DMS153 (cell line): ENCODE measurements at places on chromosomes 3 and 15.

GRCh38 chr3:39144748-39145380 is 8.5 kb downstream of the CSRNP1 start:
- no peak for DNase-seq

GRCh38 chr3:31968927-31969418 is 12.1 kb downstream of the OSBPL10 start:
- DNase-seq = no peak

DNA sequence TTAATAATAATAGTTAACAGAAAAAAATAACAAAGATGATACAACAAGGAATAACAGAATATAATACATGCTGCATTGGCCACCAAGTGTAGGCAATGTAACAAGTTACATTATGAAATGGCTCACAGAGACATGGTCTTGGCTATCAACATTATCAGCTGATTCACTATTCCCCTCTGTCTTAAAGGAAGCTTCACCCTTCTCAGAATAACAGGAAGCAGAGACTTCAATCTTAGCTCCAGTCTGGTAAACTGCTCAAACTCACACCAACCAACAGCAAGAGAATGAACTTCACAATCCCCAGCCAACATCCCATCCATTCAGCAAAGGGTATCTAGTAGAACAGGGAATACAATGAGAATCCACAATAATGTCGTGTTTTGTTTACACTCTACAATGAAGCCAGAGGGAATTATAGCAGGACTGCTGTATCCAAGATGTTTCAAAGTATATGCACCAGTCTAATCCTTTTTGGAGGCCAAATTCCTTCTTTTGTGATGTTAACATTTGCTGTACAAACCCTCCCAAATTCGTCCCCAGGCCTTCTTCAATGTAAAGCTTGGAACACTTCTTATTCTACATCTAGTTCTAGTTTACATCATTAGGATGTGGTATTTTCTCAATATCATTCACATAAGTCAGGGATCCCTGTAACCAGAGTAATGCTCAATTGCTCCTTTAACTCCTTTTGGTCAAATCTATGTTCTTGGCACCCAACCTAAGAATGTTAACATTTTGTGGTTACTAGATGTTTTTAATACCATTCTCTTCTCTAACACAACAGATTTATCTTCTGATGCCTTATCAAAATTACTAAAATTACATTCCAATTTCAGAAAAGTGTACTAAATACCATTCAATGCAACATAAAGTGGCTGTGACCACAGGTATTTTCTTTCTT is 52.4 kb upstream of the CMSS1 start:
- DNase-seq = no peak

DNA sequence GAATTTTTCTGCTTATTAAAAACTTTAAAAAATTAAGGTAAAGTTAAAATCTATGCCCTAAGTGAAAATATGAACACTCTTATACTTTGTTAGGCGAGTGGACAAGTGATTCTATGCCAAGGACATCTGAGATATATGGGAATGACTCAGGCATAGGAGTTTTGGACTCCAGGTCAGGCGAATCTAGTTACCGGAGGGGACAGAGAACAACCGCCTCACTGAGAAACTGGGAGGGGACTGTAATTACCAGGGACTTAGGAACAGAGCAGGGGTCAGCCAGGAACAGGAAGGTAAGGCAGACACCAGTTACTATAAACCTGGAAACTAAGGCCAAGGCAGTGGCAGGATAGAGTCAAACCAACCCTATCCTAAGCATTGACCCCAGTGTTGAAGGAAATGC is 16.8 kb upstream of the ATP1B3 start:
- no peak for DNase-seq

- no peak for DNase-seq
Observed at GRCh38 chr3:33901862-33902563, 103.6 kb downstream of the PDCD6IP start.

- DNase-seq = no peak
Observed at GRCh38 chr15:59350421-59350732, 22.3 kb downstream of the MYO1E start.

DNA sequence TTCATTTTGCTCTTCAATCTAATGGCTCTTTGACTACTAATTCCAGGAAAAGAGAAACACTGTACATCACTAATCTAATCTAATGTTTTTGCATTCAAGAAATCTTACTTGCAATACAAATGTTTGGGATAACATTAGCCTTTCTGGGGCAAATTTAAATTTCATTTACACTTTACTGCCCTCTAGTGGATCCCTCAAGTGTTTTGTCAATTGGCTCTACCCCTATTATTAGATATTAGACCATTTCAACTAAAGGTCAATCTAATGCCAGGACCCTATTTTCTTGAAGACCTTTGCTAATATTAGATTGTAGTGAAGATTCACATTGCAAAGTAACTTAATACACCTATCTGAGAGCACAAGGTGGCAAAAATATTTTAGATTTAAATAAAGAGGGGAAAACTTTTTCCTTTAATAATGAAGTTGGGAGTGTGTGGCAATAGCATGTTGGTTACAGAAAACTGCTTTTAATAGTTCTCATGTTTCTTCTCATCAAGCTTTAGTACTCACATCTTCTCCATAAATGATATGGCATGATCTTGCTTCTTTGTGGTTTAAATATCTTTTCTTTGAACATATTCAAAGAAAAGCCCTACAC is 5.0 kb downstream of the C2CD4A start:
- DNase-seq = no peak

DNA sequence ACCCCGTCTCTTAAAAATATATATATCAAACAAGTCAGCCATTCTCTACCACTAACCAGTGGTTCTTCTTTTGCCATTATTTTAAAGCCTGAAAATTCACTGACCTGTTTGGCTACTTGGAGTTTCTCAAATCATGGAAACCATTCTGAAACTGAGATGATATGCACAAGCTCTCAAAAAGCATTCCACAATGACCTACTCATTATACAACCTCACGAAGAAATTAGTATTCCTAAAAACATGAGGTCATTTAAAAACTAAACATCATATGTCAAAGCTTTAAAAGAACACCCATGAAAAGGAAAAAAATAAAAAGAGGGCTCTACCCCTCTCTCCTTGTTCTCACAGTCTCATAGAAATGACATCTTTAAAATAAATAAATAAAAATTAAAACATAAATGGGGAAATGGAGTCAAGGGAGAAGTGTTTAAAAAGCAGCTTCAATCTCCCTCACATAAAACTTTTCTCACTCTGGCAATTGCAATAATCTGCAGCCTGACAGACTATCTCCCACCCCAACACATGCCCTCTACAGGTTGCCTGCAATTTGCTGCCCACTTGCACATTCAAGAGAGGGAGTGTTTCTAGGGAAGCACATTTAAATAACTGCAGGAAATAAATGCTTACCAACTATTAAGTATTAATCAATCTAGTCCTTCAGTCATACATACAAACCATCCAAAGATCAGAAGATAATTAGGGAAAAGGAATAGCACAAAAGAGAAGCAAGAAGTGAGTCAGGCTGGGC is 73.3 kb downstream of the TRANK1 start:
- no peak for DNase-seq

DNA sequence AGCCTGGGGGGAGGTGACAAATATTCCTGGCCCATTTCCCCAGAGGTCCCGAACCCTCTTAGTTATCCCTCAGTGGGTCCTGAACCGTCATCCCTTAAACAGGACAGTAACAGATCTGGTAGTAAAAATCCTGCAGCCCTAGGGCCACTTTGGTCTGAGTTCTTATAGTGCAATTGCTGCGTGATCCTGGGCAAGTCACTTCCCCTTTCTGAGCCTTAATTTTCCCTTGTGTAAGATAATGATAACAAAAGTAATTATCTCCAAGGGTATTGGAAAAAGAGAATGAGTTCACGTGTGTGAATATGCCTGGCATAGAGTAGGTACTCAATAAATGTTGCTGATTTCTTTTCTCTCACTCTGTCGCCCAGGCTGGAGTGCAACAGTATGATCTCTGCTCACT is 2.9 kb upstream of the JAGN1 start:
- no peak for DNase-seq

GRCh38 chr15:68795298-68795848 is 25.3 kb downstream of the ANP32A start:
- no peak for DNase-seq

GRCh38 chr3:189863031-189863430 is 231.8 kb downstream of the TP63 start:
- no peak for DNase-seq

DNA sequence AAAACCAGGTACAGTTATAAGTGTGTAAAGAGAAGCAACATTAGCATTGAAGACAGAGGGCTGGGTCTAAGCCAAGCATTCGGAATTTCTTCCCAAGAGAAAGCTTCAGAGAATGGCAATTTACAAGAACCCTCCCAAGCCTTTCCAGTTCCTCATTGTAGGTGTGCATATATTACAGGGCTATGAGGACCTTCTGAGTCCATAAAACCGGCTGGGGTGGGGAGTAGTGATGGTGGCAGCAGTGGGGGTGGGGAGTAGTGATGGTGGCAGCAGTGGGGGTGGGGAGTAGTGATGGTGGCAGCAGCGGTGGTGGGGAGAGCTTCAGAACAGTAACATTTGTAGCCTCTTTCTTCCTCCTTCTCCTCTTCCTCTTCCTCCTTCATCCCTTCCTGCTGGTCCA is 368.7 kb upstream of the UMPS start:
- no peak for DNase-seq

- DNase-seq = no peak
Observed at GRCh38 chr3:124986192-124987143, 51.9 kb upstream of the MUC13 start.

GRCh38 chr3:50657816-50658215 is 16.9 kb upstream of the DOCK3 start:
- DNase-seq = no peak

- DNase-seq = no peak
Observed at GRCh38 chr3:196365736-196366135, 27.5 kb upstream of the TM4SF19 start.

- DNase-seq = no peak
Observed at GRCh38 chr3:158347966-158348365, 223.0 kb upstream of the MLF1 start.

- no peak for DNase-seq
Observed at GRCh38 chr3:43290956-43291355, 4.6 kb downstream of the SNRK start.

DNA sequence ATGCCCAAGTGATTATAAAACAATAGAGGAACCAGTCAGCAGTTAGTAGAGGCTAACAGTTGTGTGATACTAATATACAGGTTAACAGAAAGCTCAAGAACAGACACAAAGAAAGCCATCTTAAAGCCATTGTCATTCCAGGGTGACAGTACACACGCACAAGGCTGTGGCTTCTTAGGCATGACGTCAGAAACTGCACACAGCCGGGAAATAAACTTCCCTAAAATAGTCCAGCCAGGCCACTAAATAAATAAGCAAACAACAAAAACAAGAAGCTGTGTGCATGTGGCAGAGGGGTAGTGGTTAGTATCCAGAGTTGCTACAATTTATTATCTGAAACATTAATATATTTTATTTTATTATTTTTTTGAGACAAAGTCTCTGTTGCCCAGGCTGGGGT is 49.8 kb downstream of the PPCDC start:
- no peak for DNase-seq
